Type B pancreatic cell (in vitro differentiated cells): ENCODE measurements at places on chromosomes 16 and 17.

DNA sequence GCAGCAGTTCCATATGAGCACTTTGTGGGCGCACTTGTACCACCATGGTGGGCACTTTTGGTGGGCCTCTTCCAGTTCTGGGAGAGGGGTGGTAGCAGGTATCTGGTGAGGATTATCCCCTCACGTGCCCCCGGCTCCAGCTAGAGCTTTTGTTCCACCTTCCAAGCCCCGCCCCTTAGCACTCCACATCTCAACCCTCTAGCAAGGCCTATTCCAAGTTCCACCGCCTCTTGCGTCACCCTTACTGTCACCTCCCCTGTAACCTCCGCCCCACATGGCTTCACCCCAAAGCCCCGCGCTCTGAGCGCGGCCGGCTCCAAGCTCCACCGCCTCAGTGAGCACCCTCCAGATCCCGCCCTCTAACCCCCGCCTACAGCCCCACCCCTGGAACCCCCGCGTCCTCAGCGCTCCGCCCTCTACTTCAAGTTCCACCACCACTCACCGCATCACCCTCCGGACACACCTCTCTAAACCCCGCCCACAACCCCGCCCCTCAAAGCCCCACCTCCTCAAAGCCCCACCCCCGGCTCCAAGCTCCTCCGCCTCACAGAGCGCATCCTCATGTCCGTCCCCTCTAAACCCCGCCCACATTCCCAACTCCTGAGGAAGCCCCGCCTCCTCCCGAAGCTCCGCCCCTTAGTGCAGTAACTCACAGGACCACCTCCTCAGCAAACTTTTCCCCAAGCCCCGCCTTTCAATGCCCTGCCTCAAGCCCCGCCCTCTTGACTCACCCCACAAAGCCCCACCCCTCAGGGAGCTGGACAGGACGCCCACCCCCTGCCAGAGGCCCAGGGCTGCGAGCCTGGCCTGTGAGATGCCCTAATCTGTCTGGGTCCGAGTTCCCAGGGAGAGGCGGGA lies 11.1 kb downstream of the SCN4A start:
- no peak for DNase-seq

DNA sequence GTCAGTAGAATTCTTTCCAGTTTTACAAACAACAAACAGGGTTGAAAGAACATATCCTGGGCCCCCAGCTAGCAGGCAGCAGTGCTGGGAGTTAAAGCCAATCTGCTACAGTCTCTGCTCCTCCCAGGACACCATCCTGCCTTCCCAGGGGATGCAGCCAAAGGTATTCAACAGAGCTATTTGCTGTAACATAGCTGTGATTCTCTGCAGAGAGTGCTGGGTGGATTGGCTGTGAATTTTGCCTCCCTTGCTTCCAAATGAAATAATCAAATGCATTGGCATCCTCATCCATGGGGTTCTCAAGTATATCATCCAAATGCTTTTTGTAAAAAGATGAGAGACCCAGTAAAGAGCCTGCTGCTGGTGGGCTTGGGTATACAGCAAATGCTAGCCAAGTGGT lies 124.3 kb downstream of the NPIPB5 start:
- DNase-seq: no peak

GRCh38 chr17:60142872-60143499 lies 6.8 kb upstream of the CA4 start:
- no peak for DNase-seq

DNA sequence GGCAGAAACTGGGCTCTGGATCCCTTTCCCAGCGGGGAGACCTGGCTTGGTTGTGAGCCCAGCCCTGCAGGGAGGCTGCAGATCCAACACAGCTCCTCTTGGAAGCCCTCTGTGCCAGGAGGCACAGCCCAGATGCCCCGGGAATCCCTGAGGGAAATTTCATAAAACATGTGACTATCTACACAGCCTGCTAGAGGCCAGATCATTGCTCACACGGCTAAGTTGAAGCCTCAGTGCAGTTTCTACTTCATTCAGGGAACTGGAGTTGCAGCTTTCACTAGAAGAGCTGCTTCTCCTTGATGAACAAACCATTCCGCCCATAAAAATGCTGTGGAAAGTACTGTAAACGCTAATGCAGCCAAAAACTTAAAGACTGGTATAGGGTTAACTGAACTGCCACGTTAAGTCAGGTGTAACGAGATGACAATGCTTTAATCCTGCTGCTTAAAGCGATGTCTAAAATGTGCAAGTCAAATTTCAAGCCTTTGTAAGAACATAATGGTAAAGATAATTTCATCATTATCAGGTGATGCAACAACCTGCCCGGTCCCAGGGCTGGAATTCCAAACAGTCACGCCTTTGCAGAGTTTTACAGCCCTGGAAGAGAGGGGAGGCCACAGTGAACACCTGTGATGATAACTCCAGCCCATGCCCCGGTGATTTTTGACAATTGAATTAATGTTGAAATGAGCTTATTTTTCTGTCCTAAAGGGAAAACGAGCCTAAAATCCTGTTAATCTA lies 172.5 kb downstream of the ZFHX3 start:
- no peak for DNase-seq

DNA sequence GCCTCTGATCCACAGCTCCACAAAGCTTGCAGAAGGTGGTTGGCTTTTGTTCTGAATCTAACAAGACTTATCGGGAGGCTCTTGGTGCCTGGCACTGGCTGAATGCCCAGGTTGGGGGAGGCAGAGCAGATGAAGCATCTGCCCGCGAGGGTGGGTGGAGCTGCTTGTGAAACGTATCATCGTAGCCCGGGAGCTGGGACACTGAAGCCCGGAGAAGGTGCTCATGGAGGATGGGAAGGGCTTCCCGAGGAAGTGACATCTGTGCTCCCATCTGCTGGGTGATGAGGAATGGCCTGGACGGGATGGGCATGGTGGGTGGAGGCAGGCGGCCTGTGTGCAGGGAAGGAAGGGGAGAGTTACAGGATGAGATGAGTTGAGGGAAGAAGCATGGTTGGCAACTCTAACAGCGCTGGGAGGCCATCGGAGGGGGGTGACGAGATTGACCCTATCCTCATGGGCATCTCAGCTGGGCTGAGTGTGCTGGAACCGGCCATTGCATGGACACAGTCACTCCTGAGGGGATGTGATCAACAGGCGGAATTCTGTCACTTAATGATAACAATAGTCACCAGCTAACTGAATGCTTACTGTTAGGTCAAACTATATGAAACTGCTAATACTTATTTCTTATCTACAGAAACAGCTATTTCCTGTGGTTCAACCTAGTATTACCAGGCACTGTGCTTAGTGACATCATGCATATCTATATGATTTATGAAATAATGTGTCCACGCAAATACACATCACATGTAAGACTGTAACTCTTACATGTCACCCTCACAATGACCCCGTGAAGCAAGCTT lies 102.7 kb downstream of the ABCC6 start:
- DNase-seq: no peak

DNA sequence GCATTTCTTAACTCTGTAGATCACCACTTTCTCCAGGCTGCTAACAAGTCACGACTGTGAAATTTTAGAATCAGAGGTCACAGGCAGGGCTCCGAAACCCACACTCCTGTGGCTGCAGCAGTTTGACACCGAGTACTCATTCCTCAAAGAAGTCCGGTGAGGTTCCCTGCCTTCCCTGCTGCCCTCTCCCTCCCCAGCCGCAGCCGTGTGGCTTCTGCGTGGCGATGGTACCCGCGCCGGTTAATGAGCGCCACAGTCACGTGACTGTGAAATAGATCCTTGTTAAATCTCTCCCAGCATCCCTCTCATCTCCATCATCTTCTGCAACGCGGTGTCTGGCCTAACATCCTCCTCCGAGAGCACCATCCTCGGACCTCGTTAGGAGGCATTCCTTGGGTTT lies 65.2 kb upstream of the ENDOV start:
- DNase-seq: no peak

DNA sequence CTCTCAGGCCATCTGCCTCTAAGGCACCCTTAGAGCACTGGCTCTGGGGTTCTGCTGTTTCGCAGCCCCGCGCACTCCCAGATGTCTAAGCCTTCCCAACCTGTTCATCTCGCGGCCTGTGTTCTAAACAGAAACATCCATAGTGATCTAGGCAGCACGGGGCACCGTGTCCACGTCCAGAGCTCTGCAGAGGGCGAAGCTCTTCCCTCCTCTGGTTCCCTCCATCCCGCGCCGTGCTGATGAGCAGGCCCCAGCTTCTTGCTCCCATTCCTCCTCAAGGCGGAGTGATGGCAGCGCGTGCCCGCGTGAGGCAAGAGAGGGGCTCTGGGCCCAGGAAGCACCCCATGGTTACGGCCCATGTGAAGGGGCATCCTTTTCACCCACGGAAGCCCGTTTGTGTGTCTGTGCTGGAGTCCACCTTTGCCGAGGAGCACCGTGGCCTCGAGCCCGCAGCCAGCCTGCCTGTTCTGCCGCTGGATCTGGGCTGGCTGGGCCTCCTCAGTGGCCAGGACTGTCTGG lies 3.6 kb downstream of the SPIRE2 start:
- DNase-seq: no peak

GRCh38 chr17:72884066-72884465 lies 208.4 kb downstream of the SLC39A11 start:
- DNase-seq: no peak

DNA sequence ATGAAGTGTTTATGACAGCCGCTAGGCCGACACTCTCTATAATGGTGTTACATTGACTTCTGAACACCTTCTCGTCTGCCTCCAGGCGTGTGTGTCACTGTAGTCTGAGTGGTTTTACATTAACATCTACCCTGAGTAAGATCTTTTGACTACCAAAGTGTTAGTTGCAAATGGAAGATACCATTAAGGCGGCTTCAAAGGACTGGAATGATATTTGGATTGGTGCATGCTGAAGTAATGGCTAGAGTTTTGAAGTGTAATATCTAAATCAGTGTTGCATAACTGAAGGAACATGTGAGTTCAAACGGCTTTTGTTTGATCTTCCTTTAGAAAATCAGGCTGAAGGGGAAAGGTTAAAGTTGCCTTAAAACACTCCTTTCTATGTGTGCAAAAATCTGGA lies 52.2 kb downstream of the BCAS3 start:
- no peak for DNase-seq

DNA sequence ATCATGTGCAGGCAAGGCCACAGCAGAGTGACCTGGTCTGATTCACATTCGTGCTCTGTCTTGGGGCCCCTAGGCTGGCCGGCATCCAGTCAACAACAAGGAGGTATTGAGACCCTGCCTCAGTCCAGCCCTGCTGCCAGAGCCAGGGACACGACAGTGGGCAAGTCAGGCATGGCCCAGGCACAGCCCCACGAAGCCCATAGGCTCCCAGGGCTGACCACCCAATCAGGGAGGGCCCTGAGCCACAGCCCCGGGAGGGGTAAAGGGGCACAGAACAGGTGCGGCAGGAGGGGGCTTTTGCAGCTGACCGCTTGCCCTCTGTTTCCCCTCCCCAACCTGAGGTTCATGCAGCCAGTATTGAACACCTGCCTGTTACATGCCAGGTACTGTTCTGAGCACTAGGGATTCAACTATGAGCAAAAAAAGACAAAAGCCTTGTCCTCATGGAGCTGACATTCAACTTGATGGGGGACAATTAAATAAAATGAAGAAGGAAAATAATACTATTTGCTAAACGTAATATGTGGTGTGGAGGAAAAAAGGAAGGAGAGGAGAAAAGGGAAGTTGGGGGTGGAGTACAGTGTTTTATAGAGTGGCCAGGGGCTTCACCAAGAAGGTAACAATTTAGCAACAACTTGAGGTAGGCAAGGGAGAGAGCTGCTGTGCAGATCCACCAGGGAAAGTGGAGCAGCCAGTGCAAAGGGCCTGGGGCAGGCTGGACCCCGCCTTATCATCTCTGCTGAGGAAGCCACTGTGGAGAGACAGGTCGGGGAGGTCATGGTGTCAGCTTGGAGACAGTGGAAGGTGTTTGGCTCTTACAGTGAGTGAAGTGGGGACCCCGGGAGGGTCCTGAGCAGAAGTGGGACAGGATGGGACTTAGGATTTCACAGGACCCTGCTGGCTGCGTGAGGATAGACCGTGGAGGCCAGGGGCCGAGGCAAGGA lies 6.1 kb downstream of the DRC3 start:
- DNase-seq: no peak

DNA sequence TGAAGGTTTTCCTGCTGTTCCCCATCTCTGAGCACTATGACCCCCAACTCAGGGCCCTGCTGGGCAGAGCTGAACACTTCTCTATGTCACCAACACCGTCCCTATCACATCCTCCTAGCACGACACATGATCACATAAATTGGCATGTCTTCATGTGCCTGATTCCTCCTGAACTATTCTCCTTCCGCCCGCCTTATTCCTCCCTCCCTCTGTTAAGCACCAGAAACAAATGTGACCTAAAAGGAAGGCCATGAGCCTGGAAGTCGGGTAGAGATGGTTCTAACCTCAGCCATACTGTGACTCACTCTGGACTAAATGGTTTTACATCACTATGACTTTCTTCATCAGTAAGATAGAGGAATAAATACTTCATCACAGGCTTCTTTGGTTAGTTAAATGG lies 80.8 kb upstream of the DYNLRB2 start:
- DNase-seq: no peak

- no peak for DNase-seq
Observed at GRCh38 chr16:79721270-79721669, 120.7 kb upstream of the MAF start.

GRCh38 chr16:69579783-69580481 lies 14.2 kb downstream of the NFAT5 start:
- no peak for DNase-seq

DNA sequence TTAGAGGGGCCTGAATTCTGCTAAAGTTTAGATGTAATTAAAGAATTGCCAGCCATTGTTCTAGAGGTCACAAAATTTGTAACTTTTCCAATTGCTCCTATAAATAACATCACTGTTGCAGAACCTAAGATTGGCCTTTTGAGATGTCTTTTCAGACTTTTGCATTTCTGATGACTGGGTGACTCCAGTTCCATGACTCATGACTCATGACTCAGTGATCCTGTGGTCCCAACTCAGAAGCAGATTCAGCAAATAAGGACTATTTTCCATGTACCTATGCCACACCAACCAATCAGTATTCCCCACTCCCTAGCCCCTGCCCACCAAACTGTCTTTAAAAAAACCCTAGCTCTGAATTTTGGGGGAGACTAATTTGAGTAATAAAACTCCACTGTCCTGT lies 740.9 kb downstream of the CDH8 start:
- DNase-seq: no peak

- DNase-seq: no peak
Observed at GRCh38 chr16:67644038-67644437, 906 bp upstream of the CARMIL2 start.

- no peak for DNase-seq
Observed at GRCh38 chr17:59219992-59220327, 351 bp upstream of the GDPD1 start.

DNA sequence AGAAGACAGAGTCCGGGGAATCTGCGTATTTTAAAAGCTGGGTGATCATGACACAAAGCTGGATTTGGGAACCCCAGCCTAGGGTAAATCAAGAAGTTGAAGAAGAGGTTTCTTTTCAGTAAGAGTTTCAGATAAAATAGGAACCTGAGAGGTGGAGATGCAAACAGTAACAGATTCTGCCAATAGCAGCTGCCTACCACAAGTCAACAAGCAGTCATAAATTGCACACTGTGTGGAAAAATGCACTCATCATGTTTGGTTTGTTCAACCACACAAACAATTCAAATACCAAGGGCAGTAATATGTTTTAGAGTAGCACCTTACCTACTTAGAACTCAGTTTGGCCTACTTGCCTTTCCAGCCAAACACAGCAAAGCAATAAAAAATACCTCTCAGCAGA lies 14.0 kb downstream of the MYO1D start:
- no peak for DNase-seq
